Activated CD4-positive, alpha-beta T cell treated with anti-CD3 and anti-CD28 coated beads, Interleukin-2, amount 50 U/mL, for 4 hours (primary cell): ENCODE measurements at places on chromosomes 16 and 17.

DNA sequence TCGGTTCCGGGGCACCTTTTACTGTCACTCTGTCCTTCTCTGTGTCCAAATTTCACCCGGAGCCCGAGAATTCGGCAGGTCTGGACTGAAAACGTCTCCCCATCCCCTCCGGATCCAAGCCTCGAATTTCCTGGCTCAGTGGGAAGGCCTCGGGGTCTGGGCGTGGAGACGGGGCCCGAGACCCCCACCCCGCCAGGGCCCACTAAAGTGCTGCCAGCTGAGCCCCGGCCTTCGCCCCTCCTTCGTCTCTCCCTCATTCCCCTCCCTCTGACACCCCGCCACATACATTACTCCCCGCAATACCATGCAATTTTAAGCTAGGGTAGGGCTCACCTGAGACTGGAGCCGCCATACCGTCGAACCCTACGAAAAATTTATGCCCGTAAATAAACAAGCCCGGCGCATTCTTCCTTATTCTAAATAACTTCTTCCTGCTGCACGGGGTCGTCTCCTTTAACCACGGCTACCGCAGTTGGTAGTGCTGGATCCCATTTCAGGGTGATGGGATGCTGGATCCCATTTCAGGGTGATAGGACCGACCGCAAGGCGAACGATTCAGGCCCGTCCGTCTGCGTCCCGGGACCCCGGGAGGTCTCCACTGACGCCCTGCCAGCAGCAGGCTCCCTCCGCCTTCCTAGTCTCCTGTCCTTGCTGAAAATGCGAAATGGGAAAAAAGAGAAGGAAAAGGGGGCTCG lies 4.4 kb upstream of the OR1F1 start:
- DNase-seq, result no peak

- no peak for DNase-seq
Measured at GRCh38 chr16:7834771-7835431, 502.3 kb downstream of the RBFOX1 start.

DNA sequence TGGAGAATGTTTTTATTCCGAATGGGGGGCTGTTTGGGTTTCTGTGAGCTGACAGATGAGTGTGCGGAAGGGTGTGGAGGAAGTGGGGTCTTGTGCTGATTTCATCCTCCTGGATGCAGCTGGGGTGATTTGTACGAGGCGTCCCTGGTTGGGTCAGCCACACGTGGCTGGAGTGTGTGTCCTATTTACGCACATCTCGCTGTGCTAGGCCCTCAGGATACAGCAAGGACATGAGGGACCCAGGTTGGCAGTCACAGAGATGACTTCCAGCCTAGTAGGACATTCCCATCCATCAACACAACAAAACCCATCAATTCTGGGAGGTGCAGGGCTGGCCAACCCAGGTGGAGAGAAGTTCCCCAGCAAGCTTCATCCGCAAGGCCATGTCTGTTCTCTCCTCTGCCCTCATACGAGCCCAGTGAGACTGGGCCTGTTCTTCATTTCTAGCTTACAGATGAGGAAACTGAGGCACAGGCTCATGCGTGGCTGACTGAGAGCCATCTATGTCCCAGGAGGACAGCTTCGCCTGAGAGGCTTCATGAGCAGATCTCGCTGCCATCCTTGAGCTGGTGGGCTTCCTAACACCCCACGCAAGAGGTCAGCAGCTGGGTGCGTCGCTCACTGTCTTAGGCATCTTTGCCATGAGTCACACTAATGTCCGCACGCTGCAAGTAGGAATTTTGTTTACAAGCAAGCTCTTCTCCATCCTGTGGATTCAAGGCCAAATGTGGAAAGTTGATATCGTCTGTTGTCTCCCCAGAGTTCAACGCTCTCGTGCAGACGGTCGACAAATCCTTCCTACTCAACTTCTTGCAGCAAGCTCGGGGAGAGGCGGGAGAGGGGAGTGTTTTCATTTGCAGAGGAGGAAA lies 24.4 kb downstream of the IRF8 start:
- DNase-seq, result no peak

DNA sequence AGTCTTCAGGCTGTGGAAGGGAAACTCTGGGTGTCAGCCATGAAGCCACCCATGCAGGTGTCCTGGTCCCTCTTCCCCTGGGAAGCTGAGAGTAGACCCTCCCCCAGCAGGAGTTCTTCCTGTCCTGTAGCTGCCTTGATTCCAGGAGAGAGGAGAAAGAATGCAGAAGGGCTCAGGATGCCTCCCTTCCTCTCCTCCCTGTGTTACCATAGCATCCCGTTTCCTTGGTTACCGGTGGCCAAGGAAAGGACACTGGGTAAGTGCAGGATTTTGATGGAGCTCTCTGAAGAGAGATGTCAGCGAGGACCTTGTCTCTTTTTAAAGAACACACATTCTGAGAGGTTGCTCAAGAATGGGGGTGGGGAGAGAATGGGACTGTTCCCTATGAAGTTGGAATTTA lies 304.1 kb upstream of the N4BP1 start:
- DNase-seq, result no peak

DNA sequence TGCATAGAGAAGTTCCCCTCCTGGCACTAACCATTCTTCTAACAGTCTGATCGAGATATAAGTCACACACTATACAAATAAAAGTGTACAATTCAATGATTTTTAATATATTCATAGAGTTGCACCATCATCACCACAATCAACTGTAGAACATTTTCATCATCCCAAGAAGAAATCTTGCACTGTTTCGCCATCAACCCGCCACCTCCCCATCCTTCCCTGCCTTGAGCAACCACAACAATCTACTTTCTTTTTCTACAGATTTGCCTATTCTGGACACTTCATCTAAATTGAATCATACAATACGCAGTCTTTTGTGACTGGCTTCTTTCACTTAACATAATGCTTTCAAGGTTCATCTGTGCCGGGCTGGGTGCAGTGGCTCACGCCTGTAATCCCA lies 33.0 kb upstream of the GUCY2D start:
- no peak for DNase-seq

GRCh38 chr17:65674246-65675045 lies 113.0 kb upstream of the AXIN2 start:
- no peak for DNase-seq

DNA sequence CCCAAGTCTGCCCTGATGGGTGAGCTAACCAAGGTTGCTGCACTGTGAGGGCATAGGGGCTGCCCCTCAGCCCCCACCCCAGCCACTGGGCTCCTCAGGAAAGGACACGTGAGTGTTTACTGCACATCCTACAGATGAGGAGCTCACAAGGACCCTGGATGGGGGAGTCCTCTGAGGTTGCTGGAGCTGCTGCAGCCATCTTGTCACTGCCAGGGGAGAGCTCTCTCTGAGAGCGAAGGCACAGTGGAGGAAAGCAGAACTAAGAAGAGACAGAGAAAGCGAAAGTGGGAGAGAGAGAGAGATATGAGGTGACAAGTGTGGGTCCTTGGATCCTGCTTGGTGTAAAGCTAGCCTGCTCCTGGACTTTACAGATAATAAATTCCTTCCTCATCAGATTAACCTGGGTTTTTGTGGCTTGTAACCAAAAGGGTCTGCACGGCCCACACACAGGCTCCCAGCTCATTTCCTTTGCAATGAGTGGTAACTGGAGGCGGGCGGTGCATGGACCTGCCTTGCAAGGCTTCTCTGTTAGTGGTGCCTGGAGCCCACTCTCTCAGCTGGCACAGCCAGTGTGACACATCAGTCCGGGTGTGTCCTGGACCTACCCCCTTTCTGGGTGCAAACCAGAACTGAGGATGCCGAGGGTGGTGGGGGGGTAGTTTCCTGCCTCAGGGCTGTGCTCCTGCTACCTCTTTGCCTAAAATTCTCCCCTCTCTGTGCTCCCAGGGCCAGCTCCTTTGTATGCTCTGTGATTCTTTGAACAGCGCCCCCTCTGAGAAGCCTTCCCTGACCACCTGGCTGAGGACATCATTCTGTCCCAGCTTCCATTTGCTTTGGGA lies 14.2 kb downstream of the SNX20 start:
- DNase-seq, result peak; percentile 43

GRCh38 chr16:5032748-5033167 lies 977 bp downstream of the NAGPA start:
- no peak for DNase-seq

DNA sequence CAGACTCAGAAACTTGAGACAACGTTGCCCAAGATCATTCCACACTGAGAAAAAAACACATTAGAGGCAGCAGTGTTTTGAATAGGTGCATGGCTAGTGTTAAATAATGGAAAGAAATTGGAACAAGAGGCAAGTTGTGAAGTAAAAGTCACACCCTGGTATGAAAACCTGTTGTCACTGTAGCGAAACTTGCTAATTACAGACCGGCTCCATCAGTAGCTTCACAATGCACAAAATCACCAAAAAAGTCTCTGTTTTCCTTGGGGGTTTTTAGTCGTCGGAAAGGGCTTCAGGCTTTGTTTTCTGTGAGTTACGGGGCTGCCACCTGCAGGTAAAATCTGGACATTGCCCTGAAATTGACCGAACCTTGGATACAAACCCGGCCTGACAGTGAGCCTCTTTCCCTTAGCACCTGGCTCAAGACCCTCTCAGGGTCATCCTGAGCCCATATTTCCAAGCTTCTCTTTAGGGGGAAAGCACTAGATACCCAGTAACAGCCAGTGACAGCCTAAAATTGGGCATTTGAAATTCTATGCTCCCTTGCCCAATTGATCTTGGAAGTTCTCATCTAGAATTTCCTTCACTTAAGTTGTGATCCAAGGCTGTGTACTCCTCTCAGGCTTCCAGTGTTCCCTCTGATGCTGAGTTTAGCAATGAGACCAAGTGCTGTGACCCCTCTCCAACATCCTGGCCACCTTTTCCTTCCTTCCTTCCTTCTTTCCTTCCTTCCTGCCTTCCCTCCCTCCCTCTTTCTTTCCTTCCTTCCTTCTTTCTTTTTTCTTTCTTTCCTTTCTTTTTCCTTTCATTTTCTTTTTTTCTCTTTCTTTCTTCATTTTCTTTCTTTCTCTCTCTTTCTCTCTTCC lies 7.2 kb upstream of the GRB2 start:
- peak; percentile 61 for DNase-seq

- no peak for DNase-seq
Measured at GRCh38 chr17:10775058-10775457, 28.8 kb downstream of the TMEM238L start.

- no peak for DNase-seq
Measured at GRCh38 chr17:83194761-83195329, 115.4 kb downstream of the METRNL start.

DNA sequence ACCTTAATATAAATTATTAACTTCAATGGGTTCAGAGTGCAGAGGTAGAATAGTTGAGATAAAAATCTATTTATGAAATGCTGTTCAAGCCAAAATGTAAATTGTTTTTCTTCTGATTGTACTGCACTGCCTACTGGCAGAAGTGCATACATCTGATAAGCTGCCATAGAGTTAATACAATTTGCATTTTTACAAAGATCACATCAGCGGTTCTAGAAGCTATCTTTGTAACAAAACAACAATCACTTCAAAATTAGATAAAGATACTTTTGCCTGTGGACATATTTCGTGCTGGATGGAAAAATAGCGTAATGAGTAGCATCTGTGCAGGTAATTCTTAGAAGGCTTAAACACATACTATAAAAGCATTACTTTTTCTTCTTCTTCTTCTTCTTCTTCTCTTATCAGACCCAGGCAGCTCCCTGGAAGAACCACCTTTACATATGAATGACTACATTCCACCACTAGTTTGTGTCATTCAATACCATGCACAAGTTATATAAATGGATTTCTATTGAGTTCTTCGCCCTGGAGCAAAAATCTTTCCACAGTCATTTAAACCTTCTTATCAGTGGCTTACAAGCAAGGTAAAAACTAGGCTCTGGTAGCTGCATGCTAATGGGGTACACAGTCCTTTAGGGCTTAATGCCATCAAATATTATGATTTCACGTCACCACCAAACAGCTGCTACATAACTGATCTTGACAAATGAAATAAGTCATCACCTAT lies 47.0 kb downstream of the SYNRG start:
- no peak for DNase-seq

DNA sequence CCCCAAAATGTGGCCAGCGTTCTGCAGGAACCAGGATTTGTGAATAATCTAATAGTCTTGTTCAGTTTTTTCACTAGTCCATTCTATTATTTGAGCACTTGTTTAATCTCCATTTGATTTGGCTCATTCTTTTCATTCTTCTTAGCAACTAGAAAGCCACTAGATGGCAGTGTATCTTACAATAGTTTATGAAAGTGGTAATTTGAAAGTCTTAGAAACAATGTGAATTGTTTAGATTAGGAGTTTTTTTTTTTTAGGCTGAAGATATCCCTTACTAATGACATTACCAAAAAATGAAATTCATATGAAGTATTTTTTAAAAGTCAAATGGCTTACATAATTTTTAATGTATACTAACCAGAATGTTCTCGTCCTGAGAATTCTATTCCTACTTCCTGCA lies 6.7 kb downstream of the ERI2 start:
- no peak for DNase-seq

DNA sequence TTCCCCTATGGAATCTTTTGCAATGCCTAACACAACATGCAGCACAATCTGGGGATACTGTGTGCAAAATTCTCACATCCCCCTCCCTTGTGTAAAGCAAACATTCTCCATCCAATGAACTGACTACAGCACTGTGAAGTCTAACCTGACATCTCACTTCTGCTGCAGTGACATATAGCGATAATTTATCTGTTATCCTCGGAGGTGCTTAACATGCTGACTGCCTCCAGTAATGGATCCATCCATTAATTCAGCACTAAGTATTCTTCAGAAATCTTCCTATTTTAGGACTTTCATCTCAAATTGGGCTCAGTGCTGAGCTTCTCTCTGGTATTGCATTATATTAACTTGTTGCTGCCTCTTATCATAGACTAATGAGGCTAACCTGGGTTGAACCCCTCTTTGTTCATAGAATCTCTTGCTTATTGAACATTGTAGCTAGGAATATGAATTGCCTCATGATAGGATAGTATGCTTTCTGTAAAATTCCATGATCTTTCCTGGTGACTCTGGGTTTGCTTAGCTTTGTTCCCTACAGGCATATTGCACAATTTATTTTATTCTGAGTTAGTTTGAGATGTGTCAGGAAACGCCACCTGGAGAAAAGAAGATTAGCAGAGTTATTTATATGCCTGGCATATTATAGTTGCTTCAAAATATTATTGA lies 187.9 kb downstream of the CNTNAP4 start:
- DNase-seq, result no peak

DNA sequence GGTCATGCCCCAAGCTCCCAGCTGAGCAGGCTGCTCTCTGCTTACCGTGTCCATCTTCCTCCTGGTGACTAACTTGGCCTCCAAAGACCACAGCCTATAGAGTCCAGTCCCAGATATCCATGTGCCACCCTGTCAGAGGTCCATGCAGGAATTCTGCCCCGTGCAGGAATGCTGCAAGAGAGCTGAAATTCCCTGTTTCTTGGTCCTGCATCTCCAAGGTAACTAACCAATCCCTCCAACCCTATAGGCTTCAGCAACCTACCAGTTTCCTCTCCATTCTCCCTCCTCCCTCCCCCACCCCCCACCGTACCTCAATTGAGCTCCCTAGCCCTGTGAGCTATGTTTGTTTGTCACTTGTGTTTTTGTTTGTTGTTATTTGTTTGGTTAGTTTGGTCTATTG lies 9.6 kb upstream of the MKS1 start:
- DNase-seq, result no peak

DNA sequence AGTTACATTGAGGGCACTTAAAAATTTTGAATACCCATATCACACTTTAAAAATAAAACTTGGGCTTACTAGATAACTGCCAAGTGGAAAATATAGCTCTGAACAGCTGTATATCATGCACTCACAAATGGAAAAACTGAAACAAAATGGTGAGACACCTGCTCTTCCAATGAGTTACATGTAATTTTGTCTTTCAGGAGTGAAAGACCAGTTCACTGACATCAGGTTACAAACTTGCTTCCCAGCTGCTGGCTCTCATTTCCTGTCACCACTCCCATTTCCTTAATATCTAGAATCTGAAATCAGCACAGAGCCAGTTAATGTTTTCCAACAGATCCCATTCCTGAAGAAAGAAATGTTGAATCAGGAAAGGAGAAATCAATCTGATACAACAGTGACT lies 10.8 kb downstream of the CSNK2A2 start:
- DNase-seq, result no peak
